Thoracic aorta (tissue), 2 donors: ENCODE measurements at places on chromosomes 13 and 19. TPM values are rescaled to one million over a fixed set of nuclear protein-coding genes. Genes with fewer than 3 reads are reported as not detected.

MEIOSIN gene
- total RNA-seq = not detected

FPR1 gene
- 39.3 TPM for total RNA-seq

PARP4 gene
- 28.3 TPM for total RNA-seq

UNC13A gene
- total RNA-seq = 2.1 TPM

FUT2 gene
- total RNA-seq = not detected

- no peaks in the 10 kb centered on the region for H3K4me1 ChIP-seq
- H3K27me3 ChIP-seq = no peaks in the 10 kb centered on the region
- H3K36me3 ChIP-seq = no peaks in the 10 kb centered on the region
- no peak overlapping the region for H3K27ac ChIP-seq
Measured at GRCh38 chr19:28544451-28545261, 668.3 kb downstream of the UQCRFS1 start.

- no peaks in the 10 kb centered on the region for H3K27me3 ChIP-seq
- no peak for DNase-seq
- no peaks in the 10 kb centered on the region for H3K36me3 ChIP-seq
Measured at GRCh38 chr13:25300861-25301346, 521 bp upstream of the NUP58 start.

- H3K36me3 ChIP-seq = no peaks in the 10 kb centered on the region
- H3K4me3 ChIP-seq = peak overlapping the region; percentile 45
- H3K27me3 ChIP-seq = no peaks in the 10 kb centered on the region
- H3K4me1 ChIP-seq = peaks cover 12% of the 10 kb centered on the region
Measured at GRCh38 chr19:9935506-9936325, 599 bp downstream of the OLFM2 start.

GRCh38 chr13:28582225-28582891, 76.6 kb upstream of the POMP start:
- H3K4me1 ChIP-seq = no peaks in the 10 kb centered on the region
- H3K27ac ChIP-seq = no peak overlapping the region
- no peaks in the 10 kb centered on the region for H3K36me3 ChIP-seq
- DNase-seq = no peak
- H3K27me3 ChIP-seq = no peaks in the 10 kb centered on the region

DNA sequence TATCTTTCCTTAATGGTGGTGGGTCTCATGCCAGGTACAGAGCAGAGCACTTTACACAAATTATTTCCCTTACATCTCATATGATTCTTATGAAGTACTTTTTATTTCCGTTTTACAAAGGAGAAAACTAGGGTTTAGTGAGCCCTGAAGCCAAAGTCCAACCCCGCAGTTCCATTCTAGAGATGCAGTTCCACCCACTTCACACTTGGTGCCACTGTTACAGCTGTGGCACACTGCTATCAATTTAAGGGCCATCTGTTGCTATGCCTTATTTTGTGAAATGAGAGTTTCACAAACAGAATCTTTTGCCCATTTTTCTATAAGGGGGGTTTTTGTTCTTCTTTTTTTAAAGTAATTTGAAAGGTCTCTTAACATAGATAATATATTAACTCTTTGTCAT, 12.9 kb downstream of the MIPEP start:
- DNase-seq = no peak
- no peaks in the 10 kb centered on the region for H3K4me1 ChIP-seq
- no peaks in the 10 kb centered on the region for H3K27me3 ChIP-seq
- peaks cover 10% of the 10 kb centered on the region for H3K36me3 ChIP-seq
- H3K4me3 ChIP-seq = no peak overlapping the region
- H3K27ac ChIP-seq = no peak overlapping the region
